SJSA1 (cell line): ENCODE measurements at places on chromosomes 2 and 18. TPM values are rescaled to one million over a fixed set of nuclear protein-coding genes. Genes with fewer than 3 reads are reported as not detected.

Gene ALPP
- total RNA-seq = 0.45 TPM in 1 of 2 replicates, not detected in the other

DNA sequence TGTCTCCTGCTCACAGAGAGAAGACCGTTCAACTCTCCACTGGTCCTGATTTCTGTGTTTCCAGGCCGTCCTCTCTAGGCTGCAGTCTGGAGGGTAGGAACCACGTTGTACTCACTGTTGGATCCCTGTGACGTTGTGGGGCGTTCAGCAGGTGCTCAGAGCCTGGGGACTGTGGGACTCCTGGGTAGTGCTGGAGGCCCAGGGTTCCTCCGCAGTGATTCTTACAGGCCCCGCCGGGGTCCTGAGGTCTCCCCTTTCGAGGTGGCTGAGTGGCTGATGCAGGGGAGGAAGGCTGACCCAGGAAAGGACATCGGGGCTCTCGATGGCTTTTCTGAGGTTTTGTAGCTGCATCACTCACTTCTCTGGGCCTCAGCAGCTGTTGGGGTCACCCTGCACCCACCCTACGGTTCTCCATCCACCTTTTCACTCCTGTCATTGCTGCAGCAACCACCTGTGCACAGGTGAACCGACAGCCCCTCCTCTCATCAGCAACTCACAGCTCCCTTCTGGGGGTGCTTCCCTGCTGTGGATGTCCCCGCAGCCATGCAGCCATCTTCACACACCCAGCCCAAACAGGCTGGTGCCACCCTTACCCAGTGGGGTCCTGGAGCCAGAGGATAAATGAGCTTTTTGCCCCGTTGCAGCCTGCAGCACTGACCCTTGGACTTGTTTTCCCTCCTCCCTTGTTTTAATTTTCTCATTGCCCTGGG, 169.6 kb upstream of the HDAC4 start:
- no peak for DNase-seq

Gene THUMPD2
- 16.1 TPM in 2 replicates for total RNA-seq

Gene PAX3
- 0.03 TPM in 1 of 2 replicates, not detected in the other for total RNA-seq

DNA sequence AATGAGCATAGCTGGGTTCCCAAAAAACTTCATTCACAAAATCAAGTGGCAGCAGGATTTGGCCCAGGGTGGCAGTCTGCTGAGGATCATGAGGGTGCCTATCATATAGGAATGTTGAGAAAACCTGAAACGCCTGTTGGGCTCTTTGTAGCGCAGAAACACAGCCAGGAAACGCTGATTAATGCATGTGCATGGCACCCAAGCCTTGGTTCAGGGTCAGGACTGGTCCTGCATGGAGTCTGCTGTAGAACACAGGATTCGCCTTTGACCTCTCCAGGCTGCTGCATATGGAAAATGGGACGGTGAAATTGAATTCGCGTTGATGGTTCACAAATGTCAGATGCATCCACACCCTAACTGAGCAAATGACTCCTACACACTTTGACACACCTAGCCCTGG, 227.9 kb upstream of the COPS8 start:
- peak; percentile 30 for DNase-seq

Gene C2orf72
- 0.41 TPM in 1 of 2 replicates, not detected in the other for total RNA-seq

DNA sequence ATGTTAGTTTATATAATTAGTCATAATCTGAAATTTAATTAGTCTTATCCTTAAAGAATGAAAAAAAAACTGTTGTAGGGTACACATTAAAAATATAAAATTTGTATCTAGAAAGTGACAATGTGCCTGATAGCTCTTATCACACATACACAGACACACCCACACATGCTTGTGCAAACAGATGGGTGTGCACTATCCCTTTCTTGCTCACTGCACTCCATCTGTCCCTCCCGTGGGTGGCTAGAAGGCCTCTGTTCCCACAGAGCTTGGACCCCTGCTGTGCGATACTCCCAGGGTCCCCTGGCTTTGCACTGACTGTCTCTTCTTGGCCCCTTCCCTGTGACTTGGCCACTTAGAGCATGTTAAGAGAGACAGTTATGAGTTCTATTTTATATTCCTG, 123.9 kb upstream of the ACKR3 start:
- no peak for DNase-seq

- DNase-seq = no peak
These were observed 58.6 kb upstream of the OTOF start for GRCh38 chr2:26536371-26537068.
